ENCODE measurements at places on chromosomes 2 and 18.

GRCh38 chr18:7809455-7809854 lies 242.3 kb downstream of the PTPRM start:
- no peak for DNase-seq

DNA sequence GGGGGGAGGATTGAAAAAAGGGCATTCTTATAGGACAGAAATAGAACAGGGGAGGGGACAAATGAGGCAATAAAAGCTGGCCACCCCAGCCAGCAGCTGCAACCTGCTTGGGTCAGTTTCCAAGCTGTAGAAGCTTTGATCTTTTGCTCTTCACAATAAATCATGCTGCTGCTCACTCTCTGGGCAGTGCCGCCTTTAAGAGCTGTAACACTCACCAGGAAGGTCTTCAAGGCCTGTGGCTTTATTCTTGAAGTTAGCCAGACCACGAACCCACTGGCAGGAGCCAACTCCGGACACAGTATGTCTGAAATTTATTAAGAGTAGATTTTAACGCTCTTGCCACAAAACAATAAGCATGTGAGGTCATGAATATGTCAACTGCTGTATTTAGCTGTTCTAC lies 649.9 kb upstream of the RAB6C start:
- no peak for DNase-seq

DNA sequence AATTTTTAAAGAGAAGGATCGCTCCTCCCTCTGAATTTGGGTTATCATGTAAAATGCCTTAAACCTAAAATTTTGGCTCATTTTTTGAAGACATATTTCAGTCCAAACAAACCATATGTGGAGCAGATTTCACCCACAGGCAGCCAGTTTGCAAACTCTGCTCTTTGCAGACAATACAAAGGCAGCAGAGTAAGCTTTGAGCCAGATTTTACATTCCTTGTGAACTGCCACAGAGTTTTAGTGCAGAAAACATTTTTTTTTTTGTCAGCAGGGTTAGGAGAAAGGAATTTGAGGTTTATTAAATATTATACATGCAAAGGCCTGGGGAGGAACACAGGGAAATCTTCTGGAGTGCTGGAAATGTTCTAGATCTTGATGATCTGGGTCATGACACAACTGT lies 171.9 kb upstream of the FN1 start:
- DNase-seq, result no peak

GRCh38 chr2:120936476-120937334 lies 201.0 kb downstream of the GLI2 start:
- DNase-seq, result no peak
